HCT116 (cell line): ENCODE measurements at places on chromosomes 7 and 10. TPM values are rescaled to one million over a fixed set of nuclear protein-coding genes. Genes with fewer than 3 reads are reported as not detected.

GRCh38 chr10:6182454-6183098 lies 20.2 kb upstream of the PFKFB3 start:
- no peaks in the 10 kb centered on the region for H3K27me3 ChIP-seq
- H3K4me3 ChIP-seq, result no peak overlapping the region
- no peak for DNase-seq
- H3K27ac ChIP-seq, result no peak overlapping the region

DNA sequence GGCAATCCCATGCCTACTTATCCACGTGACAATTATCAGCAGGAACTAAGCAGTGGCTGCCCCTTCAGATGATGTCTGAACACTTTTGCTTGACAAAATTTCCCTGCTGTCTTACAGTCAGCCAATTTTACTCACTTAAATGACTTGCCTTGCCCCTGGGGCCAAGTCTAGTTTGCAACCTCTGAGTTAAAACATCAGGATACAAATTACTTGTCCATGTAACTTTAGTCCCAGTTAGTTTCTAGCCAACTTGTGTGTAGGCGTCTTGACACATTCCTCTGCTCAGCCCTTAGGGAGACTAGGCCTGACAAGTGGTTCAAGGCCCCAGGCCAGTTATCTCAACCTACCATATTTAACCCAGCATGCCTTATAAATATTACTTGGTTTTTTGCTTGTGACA lies 11.6 kb upstream of the TYSND1 start:
- H3K27me3 ChIP-seq, result no peaks in the 10 kb centered on the region
- H3K4me1 ChIP-seq, result peaks cover 4% of the 10 kb centered on the region; the same call in 1 of the 2 replicates
- H3K27ac ChIP-seq, result no peak overlapping the region

DNA sequence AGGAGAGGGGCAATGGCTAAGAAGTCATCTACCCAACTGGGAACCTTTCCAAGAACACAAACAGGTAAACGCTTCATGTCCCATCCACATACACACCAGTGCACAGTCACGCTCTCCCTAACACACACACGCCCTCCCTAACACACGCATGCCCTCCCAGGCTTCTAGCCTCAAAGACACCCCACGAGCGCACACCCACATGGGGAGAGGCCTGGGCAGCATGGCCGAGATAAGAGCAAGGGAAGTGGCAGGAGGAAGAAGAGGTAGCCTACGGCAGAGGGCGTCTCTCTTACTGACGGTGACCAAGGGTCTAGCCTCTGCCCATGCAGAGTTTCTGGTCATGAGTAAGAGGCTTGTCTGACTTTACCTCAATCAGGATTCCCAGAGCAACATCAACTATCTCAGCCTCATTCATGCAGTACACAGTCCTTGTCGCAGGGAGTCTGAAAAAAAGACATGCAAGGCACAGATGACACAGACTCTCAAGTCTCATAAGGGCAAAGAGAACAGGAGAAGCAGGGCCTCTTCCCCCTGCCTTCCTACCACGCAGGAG lies 3.1 kb downstream of the CYREN start:
- peaks cover 18% of the 10 kb centered on the region for H3K4me1 ChIP-seq
- no peak for DNase-seq
- no peak overlapping the region for H3K4me3 ChIP-seq
- peaks cover 7% of the 10 kb centered on the region; the same call in 1 of the 2 replicates for H3K36me3 ChIP-seq

DNA sequence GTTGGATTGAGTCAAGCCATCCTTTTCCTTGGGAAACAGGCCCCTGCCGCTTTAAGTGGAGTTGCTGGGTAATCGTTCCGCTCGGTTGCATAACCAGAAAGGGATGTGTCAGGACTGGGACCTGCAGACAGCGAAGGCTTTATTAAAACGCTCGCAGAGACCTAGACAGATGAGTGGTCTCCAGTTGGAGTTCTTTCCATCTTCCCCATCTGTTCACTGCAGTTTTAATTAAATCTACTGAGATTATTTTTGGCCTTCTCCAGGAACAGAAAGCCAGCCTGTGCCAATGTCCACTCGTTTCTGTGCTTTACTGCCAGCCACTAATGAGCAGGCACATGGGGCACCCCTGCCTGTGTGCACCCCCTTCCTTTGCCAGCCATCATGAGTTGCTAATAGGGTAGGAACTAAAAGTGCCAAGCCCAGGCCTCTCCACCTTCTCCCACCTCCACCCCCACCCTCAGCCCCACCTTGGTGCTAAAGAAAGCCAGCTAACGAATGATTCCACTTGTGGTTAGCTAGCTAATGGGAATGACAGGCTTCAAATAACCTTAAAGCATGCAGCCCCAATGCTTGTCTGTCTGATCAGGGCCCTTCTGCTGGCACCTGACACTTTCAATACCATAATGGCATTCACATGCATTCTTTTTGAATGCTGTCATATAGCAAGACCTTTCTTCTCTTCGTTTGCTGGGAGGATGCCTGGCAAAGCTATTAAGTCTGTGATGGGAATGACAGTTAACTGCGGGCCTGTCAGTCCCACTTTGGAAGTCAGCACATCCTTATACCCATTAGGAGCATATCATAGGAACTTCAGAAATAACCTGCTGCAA lies 556.8 kb upstream of the GALNT17 start:
- H3K27ac ChIP-seq, result no peak overlapping the region
- DNase-seq, result no peak
- H3K36me3 ChIP-seq, result no peaks in the 10 kb centered on the region
- H3K27me3 ChIP-seq, result no peaks in the 10 kb centered on the region
- no peaks in the 10 kb centered on the region for H3K4me1 ChIP-seq

GRCh38 chr7:92851732-92852131 lies 15.4 kb upstream of the CDK6 start:
- H3K27me3 ChIP-seq, result no peaks in the 10 kb centered on the region
- H3K27ac ChIP-seq, result no peak overlapping the region
- no peaks in the 10 kb centered on the region for H3K36me3 ChIP-seq
- DNase-seq, result no peak

- no peak overlapping the region; the same call in 1 of the 2 replicates for H3K27ac ChIP-seq
- H3K27me3 ChIP-seq, result no peaks in the 10 kb centered on the region
- peaks cover 27% of the 10 kb centered on the region for H3K4me1 ChIP-seq
- peak; percentile 64 for DNase-seq
- no peaks in the 10 kb centered on the region for H3K36me3 ChIP-seq
These were observed 167.0 kb upstream of the PPP1R3A start for GRCh38 chr7:114085592-114086501.

Gene PVRIG
- total RNA-seq, result 0.30 TPM

Gene FXYD4
- total RNA-seq, result 0.71 TPM

DNA sequence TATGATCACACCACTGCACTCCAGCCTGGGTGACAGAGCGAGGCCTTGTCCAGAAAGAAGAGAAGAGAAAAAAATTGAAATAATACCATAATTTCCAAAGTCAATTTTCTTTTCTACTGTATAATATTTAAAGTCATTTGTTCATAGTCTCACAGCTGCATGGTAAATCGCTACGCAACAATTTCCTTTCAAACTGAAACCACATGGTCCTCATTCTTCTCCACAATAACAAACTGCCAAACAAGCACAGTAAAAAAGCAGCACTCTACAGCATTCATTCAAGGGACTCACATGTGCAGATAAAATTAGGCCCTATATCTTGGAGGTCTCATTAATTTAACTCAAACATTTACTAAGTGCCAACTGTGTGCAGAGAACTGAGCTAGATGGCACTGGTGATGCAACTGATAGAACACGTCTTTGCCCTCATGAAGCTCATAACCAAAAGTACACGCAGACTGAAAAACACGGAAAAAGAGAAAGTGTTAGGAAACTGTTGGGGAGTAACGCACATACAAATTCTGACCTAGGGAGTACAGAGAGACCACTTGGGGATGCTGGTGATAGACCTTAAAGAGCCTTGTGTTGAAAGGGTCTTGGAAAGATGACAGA lies 68.4 kb upstream of the SRRM3 start:
- H3K4me3 ChIP-seq, result no peak overlapping the region
- H3K27ac ChIP-seq, result no peak overlapping the region
- H3K27me3 ChIP-seq, result no peaks in the 10 kb centered on the region
- no peak for DNase-seq
- H3K36me3 ChIP-seq, result no peaks in the 10 kb centered on the region

DNA sequence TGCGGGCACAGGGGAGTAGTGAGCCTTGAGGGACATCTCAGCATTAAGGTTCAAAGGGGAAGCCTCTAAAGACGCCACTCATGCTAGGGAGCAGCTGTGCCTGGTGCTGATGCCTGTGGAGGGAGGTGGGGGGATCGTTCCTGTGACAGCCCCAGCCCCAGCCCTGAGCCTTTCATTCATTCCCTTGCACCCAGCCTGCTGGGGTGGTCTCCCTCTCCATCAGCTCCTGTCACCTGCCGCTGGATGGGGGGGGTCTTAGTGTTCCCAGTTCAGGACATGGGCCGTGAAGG lies 11.6 kb downstream of the ZNF316 start:
- H3K4me3 ChIP-seq, result no peak overlapping the region
- no peak overlapping the region for H3K27ac ChIP-seq
- H3K27me3 ChIP-seq, result no peaks in the 10 kb centered on the region

DNA sequence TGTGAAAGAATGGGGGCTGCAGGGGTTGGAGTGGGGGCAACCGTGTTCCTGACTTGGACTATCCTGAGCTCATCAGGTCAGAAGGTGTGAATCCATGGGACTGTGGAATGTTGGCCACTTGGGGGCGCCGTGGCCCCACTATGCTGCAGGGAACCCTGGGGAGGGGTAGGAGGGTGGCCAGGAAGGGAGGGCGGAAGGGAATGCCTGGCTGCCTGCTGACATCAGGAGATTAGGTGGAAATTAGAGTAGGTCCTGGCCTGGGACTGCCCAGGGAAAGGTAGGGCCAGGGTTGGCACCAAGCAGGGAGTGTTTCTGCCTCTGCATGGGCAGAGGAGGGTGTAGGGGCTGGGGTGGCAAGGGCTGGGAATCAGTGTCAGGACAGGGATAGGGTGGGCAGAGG lies 65.8 kb upstream of the PRSS58 start:
- H3K36me3 ChIP-seq, result no peaks in the 10 kb centered on the region
- H3K27me3 ChIP-seq, result no peaks in the 10 kb centered on the region
- DNase-seq, result peak; percentile 36
- no peak overlapping the region for H3K4me3 ChIP-seq
- peaks cover 11% of the 10 kb centered on the region; the same call in 1 of the 2 replicates for H3K4me1 ChIP-seq
- H3K27ac ChIP-seq, result no peak overlapping the region
